NCI-H2081 treated with DMSO at 0.1 percent for 48 hours (cell line): ENCODE measurements at places on chromosomes 1 and 21.

DNA sequence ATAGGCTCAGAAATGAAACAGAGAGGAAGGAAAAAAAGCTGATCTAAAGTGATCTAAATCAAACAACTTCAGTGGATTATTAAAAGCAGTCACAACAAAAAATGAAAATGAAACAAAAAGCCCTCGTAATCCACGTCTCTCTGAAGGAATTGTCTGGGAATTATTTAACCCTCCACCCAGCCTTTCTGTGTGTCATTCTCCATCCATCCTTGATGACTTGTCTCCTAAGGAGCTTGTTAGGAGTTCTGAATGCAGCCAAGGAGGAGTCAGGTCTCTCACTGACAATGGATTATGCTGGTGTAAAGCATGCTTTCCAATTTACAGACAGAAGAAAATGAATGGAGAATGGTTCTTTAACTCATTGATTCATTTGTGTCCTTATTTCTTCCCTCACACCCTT, 359.3 kb upstream of the RUNX1 start:
- DNase-seq = no peak

DNA sequence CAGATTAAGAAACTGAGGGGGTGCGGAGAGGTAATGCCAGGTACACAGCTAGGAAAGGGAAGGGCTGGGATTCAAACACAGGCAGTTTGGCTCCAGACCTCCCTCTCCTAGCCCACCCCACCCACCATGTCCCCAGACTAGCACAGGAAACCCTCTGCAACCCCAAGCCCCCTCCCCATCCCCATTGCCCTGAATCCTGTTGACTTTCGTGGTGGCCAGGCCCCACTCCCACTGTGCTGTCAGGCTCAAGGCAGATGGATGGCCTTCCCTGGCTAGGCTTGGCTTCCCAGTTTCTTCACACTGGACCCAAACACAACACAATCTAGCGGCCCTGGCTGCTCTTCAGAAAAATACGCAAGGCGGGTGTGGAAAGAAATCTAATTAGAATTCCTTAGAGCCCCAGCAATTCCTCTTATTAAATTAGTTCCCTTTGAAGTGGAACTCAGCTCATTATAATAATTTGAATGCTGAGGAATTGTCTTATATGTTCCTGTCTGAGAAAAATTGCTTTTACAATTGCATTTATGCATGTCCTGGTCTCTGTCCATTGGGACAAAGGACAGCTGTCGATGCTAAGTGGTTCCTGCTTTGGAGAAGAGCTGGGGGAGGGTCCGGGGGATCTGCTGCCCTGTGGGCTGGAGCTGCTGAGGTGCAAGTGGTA, 97.4 kb downstream of the SYF2 start:
- no peak for DNase-seq

DNA sequence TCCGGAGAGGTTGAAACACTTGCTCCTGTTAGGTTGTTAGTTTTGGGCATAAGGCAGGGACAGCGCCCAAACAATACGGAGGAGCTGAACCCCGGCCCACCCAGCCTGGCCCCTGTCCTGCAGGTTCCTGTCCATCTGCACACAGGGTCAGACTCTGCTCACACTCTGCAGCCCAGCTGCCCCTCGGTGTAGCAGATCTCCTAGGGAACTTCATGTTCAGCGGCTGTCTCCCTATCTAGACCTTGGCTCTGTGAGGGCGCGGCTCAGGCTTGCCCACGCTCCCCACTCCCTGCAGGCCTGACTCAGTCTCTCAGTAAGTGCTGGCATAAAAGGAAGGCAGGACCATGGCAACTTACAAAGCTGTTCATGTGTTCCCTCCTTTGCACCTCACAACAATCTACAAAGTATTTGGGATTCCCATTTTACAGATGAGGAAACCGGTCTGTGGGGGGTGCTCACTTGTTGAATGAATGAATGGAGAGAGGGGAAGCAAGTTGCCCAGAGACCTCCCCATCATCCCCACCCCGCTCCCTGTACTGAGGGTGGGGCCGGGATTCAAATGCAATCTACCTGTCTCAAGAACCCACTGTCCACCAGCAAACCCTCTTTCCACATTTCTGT, 26.2 kb downstream of the ACOT11 start:
- DNase-seq = no peak

DNA sequence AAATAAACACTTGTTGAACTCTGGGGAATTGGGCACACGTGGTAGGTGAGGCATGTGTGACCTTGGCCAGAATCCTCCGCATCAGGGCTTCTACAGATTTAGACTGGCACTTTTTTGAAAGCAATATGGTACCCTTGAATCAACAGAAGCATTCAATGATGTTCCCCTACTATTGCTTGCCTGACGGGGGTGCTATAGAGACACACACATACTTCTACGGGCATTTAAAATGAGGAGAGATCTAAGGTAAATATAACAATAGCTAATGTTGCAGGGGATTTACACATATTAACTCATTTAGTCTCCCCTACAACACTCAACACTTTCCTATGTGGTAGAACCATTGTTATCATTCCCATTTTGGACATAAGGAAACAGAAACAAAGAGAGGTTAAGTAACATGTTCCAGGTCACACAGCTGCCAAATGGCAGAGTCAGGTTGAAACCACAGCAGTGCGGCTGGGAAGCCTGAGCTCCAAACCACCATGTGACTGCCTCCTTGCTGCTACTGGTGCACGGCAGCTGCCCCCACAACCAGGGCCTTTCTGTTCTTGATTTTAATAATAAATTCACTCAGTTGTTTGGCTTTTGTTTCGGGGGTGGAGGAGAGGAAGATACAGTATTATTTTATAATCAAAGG, 147.4 kb downstream of the ZNF281 start:
- DNase-seq = no peak

DNA sequence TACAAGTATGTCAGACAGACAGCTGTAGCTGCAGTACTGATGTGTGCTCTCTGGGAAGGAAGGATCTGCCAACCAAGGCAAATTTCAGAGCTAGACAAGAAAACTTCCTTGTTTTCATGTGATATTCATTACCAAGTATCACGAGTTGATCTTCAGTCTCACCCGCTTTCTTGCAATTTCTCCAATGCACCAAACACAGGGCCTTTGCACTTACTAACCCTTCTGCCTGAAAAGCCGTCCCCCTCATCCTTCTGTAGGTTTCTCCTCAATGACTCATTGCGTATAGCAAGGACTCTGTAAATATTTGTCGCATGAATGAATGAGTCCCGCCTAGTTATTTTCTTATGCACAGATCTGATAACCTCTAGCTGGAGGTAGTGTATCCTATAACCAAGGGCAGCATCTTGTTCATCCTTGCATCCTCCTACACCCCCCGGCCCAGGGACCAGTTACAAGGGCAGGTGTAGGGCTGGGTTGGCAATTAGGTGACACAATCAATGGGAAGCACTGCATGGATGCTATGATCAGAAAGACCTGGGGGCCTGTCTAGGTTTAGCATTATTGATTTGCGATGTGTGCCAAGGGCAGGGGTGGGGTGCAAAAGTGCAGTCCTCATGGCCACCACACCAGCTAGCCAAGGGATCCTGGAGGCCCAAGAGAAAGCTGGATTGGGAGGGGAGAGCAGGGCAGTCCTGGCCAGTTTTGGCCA, 51.4 kb upstream of the GPR157 start:
- no peak for DNase-seq

GRCh38 chr1:54117815-54118563, 34.8 kb downstream of the CDCP2 start:
- DNase-seq = no peak

- DNase-seq = no peak
These were observed 10.5 kb upstream of the CNTN2 start for GRCh38 chr1:205032508-205032907.

DNA sequence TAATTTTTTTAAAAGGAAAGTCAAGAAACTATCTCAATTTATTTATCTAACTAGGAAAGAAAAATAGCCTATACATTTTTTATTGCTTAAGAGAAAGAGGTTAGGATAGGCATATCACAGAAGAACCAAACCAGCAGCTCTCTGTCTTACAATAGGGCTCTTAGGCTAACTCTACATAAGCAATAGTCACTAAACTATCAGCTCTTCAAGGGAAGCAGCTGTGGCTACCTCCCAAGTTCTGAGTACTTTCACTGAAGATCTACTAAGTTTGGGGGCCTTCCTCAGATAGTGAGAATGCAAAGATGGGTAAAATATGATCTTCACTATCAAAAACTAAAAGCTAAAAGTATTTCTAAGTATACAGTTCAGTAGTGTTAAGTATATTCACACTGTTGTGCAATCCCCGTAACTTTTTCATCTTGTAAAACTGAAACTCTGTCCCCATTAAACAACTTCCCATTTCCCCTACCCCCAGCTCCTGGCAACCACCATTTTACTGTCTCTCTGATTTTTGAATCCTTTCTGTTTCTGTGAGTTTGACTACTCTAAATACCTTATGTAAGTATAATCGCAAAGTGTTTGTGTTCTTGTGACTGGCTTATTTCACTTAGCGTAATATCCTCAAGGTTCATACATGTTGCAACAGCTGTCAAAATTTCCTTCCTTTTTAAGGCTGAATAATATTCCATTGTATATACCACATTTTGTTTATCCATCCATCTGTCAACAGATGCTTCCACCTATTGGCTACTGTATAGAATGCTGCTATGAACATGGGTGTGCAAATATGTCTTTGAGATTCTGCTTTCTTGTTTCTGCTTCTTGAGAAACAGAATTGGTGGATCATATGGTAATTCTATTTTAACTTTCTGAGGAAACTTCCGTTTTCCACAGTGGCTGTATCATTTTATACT, 73.3 kb downstream of the ACBD6 start:
- no peak for DNase-seq

DNA sequence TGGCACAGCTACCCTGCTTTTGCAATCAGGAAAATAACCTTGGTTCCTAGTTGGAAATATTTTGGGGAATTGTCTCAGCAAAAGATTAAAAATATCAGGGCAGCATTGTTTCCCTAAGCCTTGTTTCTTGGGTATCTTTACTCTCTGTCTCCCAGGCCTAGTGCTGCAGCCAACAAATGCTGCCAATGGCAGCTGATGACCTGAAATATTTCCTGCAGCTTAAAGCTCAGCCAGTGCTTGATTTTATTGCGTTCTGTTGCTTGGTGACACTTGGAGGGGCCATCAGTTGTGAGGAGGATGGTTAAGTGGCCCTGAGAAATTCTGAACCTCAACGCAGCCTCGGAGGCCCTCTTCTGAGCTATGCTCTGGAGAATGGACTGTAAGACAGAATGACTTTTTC, 59.4 kb upstream of the B3GALT5 start:
- no peak for DNase-seq

GRCh38 chr1:229985613-229986010, 81.4 kb upstream of the GALNT2 start:
- DNase-seq = no peak

DNA sequence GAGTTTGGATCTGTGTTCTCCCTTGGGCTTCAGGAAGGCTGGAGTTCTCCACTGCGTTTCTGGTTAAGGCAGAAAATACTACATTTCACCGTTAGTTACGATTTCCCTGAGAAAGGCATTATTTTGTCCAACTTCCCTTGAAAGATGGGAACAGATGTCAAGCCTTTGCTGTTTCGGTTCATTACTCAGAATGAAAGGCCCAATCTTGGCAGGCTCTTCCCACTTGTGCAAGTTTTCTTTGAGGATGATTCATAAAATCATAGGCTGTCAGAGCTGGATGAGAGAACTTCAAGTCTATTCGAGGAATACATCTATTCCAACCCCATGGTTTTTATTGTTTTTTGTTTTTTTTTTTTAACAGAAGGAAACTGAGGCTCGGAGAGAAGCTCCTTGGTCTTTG, 205.2 kb downstream of the GRIK3 start:
- no peak for DNase-seq

DNA sequence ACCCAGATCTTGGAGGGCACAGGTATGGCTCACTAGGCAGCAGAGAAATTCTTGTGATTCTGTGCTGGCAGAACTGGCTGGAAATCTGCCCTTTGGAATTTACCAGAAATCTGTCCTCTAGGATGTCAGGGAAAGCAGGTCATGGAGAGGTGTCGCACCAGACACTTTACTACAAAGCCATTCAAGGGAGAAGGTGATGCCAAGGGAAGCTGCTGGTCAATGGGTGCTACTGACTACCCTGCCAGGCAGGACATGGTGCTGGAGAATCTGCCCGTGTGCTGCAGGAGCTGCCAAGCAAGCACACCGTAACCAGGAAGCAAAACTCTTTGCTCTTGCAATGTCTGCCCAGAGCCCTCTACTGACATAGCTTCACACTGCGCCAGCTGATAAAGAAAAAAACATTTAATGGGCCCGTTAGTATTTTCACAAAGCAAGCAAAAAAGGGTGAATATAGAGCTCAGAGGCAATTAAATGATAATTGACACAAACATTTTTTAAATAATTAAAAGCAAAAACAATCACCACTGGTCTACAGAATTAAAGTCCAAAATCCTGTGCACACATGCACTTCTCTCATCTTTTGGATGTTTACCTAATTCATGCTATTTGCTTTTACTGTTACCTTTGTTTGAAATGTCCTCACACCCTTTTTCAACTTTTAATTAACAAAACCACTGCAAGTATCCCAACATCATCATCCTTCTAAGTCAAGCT, 7.2 kb upstream of the FBXO28 start:
- peak; percentile 10 for DNase-seq
